ENCODE measurements at places on chromosomes 7 and 10.

DNA sequence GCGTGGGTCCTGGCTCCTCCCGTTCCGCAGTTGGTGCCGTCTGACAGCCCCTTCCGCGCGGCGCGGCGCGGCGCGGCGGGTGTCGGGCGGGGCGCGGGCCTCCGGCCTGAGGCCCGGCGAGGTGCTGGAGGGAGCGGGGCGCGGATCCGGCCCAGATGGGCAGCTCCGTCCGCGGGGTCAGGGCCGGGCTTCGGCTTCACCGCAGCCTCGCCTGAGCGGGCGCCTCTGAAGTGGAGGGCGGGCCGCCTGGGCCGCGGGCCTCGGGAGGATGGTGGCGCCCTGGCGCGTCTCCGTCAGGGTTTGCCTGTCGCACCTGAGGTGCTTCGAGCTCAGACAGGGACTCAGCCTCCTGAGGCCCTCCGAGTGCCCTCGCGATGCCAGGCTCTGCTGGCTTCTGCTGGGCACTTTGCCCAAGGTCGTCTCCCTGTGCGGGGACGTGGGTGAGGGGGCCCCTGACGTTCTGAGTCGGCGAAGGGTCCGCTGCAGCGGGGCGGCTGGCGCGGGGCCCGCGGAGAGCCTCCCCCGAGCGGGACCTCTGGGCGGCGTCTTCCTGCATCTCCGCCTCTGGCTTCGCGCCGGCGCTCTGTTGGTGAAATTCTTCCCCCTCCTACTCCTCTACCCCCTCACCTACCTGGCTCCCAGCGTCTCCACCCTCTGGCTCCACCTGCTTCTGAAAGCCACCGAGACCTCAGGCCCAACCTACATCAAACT, 473 bp downstream of the ADCK2 start:
- peak; percentile 42 for DNase-seq

DNA sequence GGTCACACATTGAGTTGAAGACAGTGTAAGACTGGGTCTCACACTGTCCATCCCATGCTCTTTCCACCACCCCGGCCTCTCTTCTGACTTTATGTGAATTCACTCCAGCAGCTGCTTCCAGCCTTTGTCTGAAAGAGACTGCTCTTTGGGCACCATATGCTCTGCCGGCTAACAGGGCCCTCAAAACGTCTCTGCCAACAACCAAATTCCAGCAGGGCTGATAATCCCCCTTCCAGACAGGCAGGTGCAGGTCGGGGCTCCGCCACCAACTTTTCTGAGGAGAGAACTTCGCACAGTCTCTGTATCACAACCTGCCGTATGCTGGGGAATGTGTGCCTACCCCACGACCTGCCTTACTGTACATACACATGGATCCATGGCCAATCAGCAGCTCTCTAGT, 64.3 kb downstream of the PLXNA4 start:
- no peak for DNase-seq

- no peak for DNase-seq
Observed at GRCh38 chr10:89347701-89348457, 20.1 kb downstream of the IFIT3 start.

- no peak for DNase-seq
Observed at GRCh38 chr7:151091988-151092387, 5.7 kb downstream of the AGAP3 start.

- DNase-seq = no peak
Observed at GRCh38 chr10:60099998-60100747, 193.8 kb upstream of the CCDC6 start.

- no peak for DNase-seq
Observed at GRCh38 chr7:98366562-98366938, 34.3 kb downstream of the BAIAP2L1 start.

DNA sequence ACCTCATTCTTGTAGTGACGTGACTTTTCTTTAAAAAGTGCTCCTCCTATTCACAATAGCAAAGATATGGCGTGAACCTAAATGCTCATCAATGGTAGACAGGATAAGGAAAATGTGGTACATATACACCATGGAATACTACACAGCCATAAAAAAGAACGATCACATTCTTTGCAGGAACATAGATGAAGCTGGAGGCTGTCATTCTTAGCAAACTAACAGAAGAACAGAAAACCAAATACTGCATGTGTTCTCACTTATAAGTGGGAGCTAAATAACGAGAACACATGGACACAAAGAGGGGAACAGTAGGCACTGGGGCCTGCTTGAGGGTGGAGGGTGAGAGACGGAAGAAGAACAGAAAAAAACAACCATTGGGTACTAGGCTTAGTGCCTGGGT, 59.9 kb upstream of the FGFR2 start:
- no peak for DNase-seq

DNA sequence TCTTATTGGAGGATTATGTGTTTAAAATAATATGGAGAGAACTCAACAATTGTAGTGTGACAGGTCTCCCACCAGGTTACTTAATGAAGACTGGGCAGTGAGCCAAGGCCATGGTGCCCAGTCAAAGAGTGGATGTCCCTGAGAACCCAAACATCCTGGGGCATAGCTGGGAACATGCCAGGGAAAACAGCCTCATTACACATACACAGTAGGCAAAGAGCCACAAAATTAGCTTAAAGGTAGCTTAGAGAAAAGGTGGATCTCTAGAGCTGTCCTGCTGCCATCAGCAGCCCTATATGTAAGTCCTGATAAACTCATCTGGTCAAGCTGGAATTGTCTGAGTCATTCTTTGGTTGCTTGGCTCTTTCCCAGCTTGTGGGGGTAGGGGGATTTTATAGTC, 287.8 kb downstream of the PHF14 start:
- no peak for DNase-seq

- DNase-seq = no peak
Observed at GRCh38 chr10:45249978-45250693, 65.3 kb downstream of the OR13A1 start.

GRCh38 chr10:126519185-126519584, 130.9 kb upstream of the ADAM12 start:
- no peak for DNase-seq

DNA sequence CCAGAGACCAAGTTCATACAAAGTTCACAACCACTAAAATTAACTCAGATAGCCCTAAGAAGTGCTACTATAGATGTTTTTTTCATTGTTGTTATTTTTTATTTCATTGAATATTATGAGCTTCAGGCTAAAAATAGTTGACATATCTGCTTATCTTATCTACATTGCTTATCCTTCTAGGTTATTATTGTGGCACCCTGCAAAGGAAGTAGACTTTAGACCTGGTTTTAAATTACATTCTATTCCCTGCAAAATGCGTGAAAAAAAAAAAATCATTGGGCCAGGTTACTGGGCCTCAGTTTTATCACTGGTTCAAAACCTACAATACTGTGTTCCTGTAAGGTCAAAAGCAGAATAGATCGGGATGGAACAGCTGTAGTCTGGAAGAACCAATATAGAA, 811.0 kb downstream of the GRM8 start:
- no peak for DNase-seq

- no peak for DNase-seq
Observed at GRCh38 chr10:126169899-126170298, 218.4 kb downstream of the ADAM12 start.

- DNase-seq = no peak
Observed at GRCh38 chr7:13047061-13047460, 359.6 kb downstream of the ARL4A start.

DNA sequence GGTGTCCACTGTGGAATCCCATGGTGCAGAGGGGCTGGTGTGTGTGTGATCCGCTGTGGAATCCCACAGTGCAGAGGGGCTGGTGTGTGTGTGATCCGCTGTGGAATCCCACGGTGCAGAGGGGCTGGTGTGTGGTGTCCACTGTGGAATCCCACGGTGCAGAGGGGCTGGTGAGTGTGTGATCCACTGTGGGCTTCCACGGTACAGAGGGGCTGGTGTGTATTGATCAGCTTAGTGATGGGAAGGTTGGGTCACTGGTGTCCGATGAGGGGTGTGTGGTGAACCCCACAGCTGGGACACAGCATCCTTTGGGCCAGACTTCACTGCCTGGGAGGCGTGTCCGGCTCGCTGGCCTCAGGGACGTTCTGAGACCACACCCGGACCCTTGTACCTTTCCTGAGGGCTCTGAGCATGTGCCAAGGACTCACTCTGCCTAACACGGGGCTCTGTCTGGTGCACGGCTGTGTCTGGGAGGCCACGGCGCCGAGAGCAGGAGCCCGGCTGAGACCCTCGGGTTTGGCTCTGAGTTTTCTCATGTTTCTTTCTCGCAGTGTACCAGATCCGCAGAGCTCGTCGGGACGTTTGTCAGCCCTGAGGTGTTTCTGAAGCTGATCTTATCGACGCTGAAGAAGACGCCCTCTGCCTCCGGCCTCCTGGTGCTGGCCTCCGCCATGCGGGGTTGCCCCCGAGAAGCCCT, 29.3 kb upstream of the PRKAR1B start:
- DNase-seq = no peak

DNA sequence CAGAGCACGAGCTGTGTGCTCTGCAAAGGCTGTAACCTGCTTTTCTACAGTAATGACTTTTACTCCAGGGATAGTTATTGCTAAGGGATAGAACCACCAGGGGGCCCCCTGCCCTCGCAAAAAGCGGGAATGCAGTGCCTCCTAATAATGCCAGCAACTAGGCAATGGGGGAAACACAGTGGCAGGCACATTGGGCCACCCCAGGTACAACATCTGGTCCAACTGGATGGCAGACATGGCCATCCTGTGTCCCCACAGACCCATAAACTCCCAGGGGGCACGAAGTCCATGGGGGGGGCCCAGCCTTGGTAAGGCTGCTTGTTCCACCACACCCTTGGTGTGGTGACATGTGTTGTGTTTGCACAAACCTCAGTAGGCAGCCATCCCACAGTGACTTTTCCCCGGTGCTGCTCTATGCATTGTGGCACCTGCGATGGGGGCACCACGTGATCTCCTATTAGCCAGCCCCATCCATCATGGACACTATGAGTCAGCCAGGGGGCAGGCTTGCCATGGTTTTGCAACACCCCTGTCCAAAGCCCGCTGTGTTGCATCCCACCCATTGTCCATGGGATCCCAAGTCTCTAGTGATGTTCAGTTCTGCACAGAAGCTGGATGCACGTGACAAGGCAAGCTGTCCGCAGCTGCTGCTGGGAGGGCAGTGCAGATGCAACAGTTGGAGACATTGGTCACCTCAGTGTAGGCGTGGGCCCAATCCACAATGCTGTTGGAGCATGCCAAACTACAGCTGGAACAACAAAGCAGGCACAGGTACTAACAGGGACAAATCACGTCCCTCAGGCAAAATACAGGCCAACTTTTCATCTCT, 84.0 kb downstream of the ANLN start:
- DNase-seq = no peak

- DNase-seq = no peak
Observed at GRCh38 chr10:78817361-78817760, 251.4 kb upstream of the ZMIZ1 start.

DNA sequence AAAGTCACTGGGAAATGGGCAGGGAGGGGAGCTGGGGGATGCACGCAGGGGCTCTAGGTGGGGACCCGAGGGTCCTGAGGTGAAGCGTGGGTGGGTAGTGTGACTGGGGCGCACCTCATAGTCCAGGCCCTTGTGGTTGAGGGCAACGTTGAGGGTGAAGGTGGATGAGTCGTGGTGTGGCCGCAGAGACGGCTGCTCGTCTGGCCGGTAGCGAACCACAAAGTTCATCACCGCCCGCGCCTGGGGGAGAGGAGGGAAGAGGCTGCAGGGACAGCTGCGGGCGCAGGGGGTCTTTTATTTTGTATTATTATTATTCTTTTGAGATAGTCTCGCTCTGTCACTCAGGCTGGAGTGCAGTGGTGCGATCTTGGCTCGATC, 5.8 kb upstream of the MOGAT3 start:
- DNase-seq = no peak

DNA sequence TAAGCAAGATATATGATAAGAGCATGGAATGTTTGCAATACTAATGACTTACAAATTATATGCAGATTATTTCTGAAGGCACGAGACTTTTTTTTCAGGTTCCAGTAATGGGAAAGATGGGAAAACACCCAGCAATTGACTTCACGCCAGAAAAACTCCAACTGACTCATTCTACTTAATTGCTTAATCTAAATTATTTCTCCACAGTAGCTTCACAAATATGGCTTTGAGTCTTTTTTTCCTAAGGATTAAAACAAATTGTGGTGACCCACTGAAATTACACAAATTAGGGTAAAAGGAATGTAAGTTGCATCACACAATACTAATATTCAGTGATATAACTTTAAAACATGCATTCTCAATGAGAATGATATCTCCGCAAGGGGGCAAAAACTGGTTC, 138.7 kb downstream of the GNAI1 start:
- no peak for DNase-seq

DNA sequence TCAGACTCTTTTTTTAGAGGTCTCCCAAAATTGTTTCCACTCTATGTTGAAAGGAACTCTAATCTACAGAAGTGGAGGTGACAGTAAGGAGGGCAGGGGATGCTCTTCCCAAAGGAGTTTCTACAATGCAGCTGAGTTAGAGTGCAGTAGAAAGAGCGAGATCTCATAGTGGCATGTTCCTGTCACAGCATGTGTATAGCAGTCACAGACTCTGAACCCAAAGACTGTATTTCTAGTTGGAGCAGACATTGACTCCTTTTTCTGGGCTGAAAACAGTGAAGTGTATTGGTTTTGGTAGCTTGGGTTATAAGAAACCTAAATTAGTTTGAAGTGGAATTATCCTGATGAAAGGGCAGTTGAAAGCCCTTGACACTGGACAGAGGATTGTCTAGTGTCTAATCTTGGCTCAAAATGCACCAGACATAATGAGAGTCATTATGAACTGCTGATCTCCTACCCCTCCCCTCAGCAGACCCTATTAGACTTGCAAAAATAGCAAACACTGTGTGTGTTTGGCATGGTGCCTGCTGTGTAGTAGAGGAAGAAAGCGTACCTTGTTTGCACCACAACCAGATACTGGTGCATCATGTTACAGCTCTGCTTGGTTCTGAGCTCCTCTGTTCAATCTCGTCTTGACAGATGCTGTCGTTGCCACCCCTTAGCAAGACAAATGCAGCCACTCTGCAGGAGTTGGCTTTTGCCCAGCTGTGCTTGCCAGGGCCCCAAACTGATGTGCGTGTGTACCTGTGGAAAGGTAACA, 336.0 kb downstream of the AUTS2 start:
- DNase-seq = no peak

- DNase-seq = no peak
Observed at GRCh38 chr7:6375348-6376101, 72.2 kb downstream of the DAGLB start.

DNA sequence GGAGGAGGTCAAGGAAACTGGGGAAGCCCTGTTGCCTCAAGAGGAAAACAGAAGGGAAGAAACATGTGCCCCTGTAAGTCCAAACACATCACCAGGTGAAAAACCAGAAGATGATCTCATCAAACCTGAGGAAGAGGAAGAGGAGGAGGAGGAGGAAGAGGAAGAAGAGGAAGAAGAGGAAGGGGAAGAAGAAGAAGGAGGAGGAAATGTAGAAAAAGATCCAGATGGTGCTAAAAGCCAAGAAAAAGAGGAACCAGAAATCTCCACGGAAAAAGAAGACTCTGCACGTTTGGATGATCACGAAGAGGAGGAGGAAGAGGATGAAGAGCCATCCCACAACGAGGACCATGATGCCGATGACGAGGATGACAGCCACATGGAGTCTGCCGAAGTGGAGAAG, 82.7 kb upstream of the SAMD8 start:
- DNase-seq = no peak

GRCh38 chr10:124962421-124962820, 20.5 kb downstream of the ZRANB1 start:
- DNase-seq = no peak
